Stimulated activated memory B cell treated with anti-CD40 and anti-IgM and Interleukin-4, amounts not matched to agents 10 μg/mL and 1 μg/mL and 100 μg/mL, for 72 hours (primary cell): ENCODE measurements at places on chromosomes 5 and 9.
A peak's percentile ranks its signal among the peaks of the same experiment; 100 is the strongest.

GRCh38 chr9:32579706-32580331 lies 6.9 kb upstream of the NDUFB6 start:
- no peak for ATAC-seq

- no peak for ATAC-seq
Measured at GRCh38 chr9:96502539-96503373, 52.8 kb downstream of the HABP4 start.

DNA sequence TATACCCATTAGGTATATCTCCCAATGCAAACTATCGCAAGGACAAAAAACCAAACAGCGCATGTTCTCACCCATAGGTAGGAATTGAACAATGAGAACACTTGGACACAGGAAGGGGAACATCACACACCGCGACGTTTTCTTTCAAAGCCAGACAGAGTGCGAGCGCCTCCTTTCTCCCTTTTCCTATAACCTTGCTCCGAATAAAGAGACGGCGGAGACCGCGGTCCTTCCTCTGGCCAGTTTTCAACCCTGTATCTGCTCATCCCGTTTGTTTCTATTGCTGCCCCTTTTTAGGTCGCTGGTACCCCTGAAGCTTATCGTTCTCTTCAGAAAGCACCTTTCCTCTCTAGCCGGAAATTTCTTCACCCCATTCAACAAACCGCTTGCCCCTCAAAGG lies 1.3 kb downstream of the LVRN start:
- ATAC-seq, result no peak

- no peak for ATAC-seq
Measured at GRCh38 chr9:121305269-121305994, 37.5 kb downstream of the GSN start.

DNA sequence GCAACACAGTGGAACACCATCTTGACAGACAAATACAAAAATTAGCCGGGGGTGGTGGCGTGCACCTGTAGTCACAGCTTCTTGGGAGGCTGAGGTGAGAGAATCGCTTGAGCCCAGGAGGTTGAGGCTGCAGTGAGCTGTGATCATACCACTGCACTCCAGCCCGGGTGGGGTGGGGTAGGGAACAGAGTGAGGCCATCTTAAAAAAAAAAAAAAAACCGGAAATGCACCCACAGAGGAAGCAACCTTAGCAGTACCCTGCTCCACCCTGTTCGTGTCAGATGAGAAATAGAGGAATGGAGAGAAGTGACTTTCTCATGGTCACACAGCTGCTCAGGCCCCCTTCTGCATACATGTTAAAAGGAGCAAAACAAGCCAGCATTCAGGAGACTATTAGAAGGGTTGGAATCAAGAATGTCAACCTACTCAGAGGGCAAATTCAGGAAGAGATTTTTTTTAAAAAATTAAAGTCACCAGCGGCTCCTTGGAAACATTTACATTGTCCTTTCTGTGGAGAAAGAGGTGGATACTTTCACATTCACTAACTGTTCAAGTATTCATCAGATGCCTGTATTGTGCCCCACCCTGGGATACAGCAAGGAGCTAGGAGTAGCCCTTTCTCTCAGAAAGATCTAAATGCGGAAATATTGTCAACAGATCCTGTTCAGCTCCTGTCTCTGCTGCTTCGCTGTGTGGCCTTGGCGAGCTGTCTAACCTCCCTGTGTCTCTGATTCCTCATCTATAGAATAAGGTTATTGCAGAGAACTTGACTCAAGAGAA lies 41.0 kb downstream of the CYFIP2 start:
- ATAC-seq, result peak; percentile 67

DNA sequence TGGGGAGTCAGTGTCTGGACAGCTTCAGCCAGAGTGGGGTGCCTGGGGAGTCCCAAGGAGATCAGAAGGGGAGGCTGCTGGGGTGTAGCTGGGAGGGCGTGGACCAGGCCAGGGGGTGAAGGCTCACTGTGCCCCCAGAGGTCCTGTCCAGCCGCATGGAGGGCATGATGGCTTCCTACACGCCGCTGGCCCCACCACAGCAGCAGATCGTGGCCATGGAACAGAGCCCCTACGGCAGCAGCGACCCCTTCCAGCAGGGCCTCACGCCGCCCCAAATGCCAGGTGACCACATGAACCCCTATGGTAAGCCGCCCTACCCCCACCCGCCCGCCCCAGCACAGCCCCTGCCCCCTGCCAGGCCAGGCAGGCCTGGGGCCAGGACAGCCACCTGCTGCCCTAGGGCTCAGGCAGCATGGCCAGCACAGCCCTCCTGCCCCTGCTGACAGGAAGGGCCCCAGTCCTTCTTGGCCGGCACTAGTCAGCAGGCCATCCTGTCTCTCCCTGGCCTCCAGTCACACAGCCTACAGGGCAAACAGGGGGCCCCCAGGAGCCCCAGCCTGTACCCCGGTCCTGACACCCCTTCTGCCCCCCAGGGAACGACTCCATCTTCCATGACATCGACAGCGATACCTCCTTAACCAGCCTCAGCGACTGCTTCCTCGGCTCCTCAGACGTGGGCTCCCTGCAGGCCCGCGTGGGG lies 82.1 kb downstream of the LMX1B start:
- ATAC-seq, result no peak
